ENCODE measurements at places on chromosomes 2 and 18.

- DNase-seq, result no peak
Measured at GRCh38 chr2:18005411-18005810, 126.9 kb downstream of the KCNS3 start.

DNA sequence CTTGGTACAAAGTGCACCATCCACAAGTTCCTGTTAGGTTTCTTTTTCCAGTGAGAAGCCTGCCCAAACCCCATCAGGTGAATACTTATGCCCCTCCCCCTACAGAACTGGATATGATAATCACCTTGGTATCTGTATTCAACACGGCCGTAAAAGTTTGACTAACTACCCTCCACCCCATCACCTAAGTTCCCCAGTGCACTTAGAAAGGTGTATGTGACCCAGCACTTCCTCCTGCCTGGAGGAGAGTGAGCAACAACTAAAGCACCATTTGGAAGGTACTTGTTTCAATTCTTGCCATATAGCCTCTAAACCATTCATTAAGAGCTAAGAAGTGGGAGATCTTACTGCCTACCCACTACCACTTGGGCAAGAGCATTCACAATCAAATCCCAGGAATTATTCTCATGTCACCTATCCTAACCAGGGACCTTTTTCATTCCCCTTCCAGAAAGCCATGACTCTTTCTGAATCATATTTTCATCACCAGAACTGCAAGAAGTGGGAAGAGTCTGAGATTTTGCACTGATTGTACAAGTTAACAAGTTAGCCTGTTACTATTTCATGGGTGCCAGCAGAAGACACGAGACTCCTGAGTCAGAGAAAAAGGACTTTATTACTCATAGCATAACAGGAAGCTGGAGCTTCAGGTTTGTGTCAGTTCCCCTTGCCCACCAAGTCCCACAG lies 53.5 kb upstream of the NDUFV2 start:
- DNase-seq, result peak; percentile 1

DNA sequence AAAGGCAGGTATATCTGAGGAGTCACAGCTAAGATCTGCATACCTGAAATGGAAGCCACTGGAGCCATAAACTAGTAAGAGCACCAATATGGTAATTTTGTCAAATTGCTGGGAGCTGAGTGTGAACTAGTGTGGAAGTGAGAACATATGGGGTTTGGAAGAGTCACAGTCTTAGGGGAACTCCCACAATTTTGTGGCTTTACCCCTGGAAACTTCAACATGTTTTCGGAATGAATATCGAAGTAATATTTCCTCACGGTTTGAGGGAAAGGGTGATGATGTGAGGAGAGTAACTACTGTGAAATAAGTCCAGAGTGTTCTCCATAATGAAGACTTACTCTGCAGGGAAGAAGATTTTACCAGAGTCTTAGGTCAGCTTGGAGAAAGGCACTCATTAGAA lies 565.9 kb downstream of the RIT2 start:
- no peak for DNase-seq

DNA sequence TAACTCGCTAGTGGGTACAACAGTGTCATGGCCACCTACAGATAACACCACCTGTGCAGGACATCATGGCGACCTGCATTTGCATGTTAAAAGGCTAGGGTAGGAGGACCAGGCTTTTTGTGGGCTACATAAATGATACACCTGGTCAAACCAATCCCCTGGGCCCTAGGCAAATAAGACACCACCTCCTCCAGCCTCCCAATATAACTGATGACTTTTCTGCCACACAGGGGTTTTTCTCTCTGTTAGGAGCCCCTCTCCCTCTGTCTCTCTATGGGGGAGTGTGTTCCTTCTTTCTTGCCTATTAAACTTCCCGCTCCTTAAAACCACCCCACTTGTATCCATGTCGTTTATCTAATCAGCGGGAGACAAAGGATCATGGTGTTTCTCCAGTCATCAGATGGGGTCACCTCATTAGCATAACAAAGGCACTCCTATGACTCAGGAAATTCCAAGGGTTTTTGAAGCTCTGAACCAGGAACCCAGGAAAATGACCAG lies 10.8 kb upstream of the BUB1 start:
- no peak for DNase-seq

GRCh38 chr18:61948281-61948741 lies 55.5 kb upstream of the RNF152 start:
- DNase-seq, result peak; percentile 28

- DNase-seq, result no peak
Measured at GRCh38 chr2:151827564-151828142, 568 bp downstream of the ARL5A start.

- no peak for DNase-seq
Measured at GRCh38 chr2:85754313-85755095, 713 bp downstream of the ATOH8 start.

DNA sequence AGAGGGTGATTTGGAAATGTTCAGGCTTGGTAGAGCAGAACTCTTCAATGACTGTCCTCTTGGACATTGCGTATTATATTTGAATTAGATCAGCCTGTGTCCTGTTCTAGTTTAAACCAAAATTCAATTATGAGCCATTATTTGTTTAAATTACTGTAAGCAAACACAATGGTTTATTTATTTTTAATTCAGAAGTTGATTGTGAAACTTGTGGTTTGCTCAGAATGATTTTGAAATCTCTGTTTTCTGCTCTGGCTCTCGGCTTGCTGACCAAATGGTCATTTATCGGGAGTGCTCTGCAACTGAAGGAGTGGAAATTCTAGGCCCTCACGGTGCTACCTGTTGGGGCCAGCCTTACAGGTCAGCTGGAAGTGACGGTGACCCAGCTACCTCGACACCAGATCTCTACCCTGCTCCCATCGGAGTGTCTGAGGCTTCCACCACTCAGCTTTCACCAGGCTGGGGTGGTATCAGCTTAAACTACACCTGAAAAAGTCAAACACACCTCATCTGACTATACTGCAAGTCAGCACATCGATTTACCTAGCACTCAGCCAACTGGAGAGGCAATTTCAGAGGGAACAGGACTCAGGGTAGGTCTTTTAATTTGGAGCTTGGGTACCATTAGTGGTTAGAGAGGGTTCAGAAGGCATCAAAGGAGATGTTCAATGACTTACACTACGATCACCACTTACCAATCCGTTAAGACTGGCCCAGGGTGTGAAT lies 36.8 kb upstream of the GPD2 start:
- DNase-seq, result no peak

DNA sequence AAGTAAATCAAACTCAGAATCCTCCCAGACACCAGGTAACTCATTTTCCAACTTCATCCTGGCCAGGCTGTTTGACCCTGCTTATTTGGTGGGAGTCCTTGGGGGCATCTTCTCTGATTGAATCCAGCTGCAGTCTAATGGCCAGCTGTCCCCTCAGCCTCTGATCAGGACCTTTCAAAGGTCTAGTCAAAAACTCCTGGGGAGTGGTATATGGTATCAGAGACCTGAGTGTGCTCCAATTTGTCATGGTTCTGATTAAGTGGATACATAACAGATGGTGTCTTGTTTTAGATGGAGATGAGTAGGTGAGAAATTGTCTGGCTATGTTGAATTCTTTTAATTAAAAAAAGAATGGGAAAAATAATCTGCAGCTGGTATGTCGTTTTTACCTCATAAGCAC lies 842.6 kb upstream of the ACVR2A start:
- no peak for DNase-seq

- no peak for DNase-seq
Measured at GRCh38 chr2:15832030-15832709, 108.2 kb upstream of the MYCN start.

- no peak for DNase-seq
Measured at GRCh38 chr2:64985447-64985846, 3.8 kb upstream of the SLC1A4 start.

DNA sequence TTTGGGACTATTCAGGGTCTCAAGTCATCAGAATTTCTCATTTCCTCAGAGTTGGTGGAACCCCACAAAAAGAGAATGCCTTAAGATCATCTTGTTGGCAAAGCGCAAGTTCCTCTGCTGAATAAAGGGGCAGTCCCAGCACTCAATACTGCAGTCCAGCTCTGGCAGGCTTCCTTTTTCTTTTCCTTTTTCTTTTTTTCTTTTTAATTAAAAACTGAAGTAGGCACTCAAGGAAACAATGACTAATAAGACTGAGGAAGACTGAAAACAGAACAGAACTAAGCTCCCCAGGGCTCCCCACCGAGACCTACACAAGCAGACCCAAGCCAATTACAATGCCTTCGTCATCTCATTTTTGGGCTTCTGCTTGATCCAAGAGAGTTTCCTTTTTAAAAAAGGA lies 82.0 kb downstream of the STK39 start:
- peak; percentile 69 for DNase-seq

DNA sequence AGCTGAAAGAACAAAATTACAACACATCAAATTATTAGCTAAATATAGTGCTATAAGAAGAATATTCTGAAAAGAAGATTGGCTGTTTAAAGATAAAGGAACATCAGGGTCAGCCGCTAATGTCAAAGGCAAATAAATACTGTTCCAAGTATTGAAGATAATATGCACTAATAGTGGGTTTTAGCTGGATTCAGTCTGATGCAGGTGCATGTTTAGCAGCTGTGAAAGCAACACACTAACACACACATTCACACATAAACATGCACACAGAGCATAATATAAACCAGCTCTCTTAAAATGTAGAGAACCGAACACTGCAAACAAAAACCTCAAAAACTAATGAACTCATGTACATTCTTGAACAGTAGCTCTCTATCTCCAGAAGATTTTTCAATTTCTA lies 634.6 kb downstream of the ERBB4 start:
- no peak for DNase-seq

DNA sequence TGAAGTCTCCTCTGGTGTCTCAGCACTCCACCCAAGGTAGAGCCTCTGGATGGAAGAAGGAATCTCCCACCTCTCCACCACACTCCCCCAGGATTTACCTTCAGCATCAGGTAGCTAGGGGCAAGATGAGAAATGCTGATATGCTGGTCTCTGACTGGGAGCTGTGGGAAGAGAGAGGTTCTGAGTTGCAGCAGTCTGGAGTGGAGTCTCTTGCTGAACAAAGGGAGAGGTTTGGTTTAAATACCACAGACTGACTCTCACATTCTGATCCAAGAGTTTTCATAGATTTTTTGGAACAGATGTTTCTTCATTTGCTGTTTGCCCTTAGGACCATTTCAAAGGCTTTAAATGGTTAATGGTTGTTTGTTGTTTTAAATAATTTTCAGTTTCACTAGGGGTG lies 1.1 kb upstream of the CFLAR start:
- no peak for DNase-seq

DNA sequence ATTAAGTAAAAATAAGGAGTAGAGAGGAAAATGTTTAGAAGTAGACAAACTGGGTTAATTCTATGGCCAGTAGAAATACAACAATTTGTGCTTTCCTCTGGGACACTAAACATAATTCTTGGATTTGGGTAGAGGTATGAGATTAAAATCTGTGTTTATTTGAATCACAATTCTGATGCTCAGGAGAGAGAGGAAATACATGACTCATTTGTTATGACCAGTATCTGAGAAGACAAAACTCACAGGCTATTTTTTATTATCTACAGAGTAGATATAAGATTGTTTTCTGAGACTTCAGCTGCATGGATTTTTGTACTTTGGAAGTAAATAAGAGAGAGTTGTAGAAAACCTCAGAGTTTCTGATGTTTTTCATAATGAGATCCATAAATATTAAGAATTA lies 315.7 kb upstream of the CWC22 start:
- DNase-seq, result no peak

DNA sequence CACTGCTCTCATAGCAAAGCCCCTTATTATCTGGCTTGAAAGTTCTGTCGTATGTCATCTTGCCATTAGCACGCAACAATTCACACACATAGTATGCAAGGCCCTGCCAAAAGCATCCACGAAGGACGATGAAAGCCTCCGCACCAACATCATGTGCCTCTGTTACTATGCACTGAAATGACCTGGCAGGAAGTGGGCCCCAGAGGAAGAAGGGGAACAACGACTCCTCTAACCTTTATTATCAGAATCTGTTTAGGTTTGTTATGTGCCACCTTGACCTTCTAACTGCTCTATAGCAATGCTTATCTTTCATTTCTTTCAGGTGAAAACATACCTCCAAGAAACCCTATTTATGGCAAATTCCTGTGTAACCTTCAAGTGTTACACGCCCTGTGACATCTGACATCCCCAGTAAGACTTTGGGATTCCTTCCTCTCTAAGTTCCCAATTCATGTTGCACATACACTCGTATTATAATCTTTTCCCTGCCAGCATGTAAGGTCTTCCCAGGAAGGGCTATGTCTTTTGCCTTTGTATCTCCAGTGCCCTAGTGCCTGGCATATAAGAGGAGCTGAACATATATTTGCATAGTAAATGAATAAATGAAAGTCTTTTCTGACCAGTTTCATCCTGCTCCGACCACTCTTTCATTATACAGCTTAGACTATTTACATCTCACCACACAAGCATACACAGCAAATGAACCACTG lies 7.0 kb upstream of the NDUFV2 start:
- no peak for DNase-seq

DNA sequence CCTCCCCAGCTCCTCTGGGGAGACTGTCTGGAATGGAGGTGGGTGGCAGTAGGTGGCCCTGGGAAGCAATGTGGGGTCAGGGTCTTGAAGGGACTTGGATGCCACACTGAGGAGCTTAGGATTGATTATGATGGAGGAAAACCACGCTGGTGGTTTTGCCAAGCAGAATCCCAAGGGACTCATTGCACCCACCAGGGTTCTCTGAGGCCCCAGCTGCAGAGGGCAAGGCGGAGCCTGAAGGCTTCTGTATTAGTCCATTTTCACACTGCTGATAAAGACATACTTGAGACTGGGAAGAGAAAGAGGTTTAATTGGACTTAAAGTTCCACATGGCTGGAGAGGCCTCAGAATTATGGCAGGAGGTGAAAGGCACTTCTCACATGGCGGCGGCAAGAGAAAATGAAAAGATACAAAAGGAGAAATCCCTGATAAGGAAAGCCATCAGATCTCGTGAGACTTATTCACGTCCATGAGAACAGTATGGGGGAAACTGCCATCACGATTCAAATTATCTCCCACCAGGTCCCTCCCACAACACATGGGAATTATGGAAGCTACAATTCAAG lies 87.2 kb upstream of the YWHAQ start:
- DNase-seq, result no peak

DNA sequence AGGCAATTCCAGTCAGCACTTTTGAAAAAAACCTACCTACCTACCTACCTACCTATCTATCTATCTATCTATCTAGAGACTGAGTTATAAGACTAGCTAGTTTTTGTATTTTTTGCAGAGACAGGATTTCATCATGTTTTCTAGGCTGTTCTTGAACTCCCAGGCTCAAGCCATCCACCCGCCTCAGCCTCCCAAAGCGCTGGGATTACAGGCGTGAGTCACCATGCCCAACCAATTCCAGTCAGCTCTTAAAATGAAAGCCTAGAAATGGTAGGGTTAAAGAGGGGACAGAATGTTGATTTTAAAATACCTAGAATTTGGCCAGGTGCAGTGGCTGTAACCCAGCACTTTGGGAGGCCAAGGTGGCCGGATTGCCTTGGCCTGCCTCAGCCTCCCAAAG lies 19.1 kb downstream of the MSH2 start:
- DNase-seq, result no peak

DNA sequence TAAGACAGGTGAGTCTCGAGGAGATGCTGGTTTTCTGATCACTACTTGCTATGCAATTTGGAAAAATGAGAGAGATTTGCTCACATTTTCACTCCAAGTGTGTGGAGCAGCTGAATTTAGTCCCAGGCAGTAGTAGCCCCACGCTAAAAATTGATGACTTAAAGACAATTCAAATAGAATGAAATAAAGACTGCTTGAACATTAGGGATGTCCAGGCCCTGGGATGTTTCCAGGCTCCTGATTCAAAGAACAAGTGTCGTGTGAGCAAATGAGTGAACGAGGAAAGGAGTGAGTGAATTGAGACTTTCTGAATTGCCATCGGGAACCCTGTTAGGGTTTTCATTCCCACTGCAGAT lies 37.3 kb upstream of the MRPL19 start:
- no peak for DNase-seq

- DNase-seq, result no peak
Measured at GRCh38 chr2:23530909-23531276, 145.9 kb downstream of the KLHL29 start.

All from skeletal muscle cell (primary cell).